ENCODE measurements at places on chromosomes 13 and 19.

DNA sequence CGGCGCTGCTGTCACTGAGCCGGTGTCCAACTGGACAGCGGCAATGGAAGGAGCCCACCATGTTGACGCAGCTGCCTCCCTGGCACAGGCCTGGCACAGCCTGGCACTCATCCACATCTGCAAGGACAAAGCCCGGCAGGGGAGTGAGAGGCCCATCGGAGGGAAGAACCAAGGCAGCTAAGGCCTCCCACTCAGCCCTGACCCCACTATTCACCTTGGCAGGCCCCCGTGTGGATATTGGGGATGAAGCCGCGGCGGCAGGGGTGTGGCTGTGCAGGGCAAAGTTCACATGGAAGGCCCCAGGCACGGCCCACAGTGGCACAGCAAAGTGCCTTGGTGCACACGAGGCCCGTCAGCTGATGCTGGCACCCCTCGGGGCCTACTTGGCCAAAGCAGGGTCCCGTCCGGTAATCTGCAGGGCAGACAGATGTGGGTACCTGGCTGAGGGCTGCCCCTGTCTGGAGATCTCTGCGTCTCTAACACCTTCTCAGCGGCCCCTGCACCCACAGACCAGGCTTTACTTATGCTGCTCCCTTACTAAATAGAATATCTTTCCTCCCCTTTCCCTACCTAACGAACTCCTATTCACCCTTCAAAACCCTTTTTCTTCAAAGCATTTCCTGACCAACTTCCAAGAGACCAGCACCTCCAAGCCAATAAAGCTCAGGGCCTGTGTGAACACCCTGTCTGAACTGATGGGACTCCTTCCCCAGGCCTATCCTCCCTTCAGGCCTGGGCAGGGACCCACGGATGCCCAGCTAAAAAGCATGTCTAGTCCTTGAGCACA lies 7.5 kb downstream of the FBN3 start:
- DNase-seq: no peak

- DNase-seq: no peak
Observed at GRCh38 chr13:76672420-76672819, 213.8 kb downstream of the KCTD12 start.

DNA sequence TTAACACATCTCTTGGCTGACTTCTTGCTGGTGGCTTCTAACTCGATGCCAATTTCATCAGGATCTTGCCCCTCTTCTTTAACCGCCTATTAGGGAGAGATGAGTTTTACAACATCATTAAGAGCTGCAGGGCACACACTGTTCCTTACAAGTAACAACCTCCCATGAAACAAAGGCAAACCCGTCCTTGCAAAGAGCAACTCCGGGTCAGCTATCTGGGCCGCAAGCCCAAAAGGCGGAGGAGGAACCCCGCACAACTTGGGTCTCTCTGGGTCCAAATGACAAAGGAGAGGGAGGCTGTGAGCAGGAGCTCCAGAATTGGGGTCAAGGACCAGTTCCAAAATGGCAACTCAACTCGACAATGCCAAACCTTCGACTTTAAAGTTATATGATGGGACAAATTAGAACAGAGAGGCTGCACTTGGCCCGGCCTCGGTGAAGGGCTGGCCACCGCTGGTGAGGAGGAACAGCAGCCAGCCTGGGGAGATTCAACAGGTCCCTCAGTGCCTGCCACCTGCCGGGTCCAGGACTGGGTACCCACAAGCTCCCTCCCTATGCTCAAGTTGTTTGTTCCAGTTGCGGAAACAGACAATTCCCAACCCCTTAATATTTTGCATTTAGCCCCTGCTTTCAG lies 1.1 kb downstream of the SAFB2 start:
- DNase-seq: no peak

DNA sequence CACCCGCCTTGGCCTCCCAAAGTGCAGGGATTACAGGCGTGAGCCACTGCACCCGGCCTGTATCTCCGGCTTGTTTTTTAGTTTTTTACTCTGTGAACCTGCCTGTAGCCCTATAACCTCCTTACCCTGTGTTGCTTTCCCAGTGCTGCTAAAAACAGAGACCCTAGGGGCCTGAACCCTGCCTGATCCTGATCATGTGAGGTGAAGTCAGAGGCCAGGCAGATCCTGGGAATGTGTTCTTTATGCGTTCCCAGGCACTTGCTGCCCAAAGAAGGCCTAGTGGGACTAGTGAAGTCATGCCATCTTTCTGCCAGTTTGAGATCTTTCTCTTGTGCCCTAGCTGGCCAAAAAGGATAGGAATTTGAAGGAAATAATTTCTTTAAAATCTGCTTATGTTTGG lies 4.6 kb downstream of the UBA2 start:
- DNase-seq: no peak

GRCh38 chr13:26253787-26254582 lies at the start of gene CDK8:
Gene CDK8 (plus strand): TSS chr13:26254129. CDS start chr13:26254642, 513 bp downstream.
- DNase-seq: peak; percentile 92

DNA sequence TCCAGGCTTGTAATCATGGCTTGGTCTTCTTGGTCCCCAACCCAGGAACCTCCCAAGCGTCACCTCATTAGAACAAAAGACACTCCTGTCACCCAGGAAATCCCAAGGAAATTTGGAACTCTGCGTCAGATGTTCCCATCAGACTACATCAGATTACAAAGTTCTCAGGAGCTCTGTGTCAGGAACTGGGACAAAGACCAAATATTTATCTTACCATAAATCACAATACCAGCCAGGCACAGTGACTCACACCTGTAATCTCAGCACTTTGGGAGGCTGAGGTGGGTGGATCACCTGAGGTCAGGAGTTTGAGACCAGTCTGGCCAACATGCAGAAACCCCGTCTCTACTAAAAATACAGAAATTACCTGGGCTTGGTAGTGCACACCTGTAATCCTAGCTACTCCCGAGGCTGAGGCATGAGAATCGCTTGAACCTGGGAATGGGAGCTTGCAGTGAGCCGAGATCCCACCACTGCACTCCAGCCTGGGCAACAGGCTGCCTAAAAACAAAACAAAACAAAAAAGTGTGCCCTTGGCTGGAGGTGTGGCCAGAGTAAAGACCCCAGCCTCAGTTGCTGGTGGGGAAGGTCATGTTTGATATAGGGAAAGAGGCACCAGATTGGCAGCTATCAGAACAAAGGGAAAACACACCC lies 16.7 kb upstream of the CCDC124 start:
- no peak for DNase-seq

DNA sequence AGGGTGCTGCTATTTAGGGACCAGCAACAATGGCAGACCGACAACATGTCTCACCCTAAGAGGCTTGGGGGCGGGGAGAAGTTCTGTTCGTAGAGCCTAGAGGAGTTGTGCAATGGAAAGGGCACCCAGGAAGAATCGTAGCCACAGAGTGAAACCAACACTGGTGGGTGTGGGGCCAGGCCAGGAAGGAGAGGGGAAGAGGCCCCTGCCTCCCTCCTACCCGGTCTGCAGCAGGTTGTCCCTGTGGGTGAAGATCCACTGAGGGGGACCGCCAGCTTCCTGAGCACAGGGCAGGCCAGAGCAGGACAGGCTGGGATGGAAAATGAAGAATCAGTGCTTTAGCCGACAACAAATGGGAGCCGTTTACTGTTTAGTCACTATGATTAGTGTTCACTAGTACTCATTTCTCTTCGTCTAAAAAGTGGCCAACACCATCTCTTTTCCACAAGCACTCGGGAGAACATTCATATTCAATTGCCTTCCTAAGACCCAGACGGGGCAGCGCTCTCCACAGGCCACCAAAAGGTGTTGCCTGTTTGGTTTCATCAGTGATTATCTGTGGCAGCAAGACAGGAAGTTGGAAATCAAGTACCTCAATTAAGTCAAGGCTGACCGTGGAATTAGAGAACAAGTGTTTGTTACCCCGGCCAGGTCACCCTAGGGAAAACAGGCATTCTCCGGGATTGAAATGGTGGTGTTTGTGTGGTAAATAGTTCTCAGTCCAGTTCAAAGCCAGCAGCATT lies 1.1 kb upstream of the ATP11A start:
- peak; percentile 43 for DNase-seq

GRCh38 chr19:56637976-56638555 lies 4.9 kb upstream of the SMIM17 start:
- DNase-seq: peak; percentile 94

Data from lung (tissue), 17 donors.